ENCODE measurements at places on chromosomes 1 and 21.
A peak's percentile ranks its signal among the peaks of the same experiment; 100 is the strongest.

DNA sequence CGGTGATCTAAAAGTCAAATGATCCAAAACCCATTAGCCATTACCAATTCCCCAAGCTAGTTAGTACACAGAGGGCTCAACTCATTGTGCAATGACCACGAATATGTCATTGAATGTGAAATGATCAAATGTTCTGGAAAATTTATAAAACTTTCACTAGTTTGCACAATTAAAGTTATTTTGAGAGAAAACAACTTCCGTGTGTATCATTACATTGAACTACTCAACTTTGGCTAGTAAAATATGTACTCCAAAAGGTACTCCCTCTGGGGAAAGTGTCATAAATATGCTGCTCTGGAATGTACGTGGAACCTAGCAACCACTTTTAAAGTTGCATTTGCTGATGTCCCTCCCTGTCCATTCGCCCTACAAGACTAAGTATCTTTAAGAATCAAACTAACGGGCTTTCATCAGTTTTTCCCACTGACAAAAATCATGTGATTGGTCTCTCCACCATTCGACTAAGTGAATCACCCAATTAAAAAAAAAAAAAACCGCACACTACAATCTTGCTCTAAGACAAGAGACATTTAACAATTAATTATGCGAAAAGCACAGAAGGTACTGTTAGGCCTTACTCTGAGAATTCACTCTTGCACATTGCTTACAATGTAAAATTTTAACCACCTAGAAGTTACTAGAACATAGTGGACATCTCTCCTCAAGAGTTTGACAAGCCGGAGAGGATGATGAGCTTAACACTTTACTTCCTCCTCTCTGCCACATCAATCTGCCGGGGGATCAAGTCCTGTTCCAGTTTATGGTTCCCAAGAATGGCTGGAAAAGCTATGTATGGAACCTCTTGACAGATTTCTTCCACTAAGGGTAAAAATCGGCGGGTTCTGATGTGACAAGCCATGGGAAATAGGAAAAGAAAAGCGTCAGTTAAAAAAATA lies 1.2 kb downstream of the ACBD3 start:
- no peak for DNase-seq

GRCh38 chr1:243658594-243659105 lies 191.4 kb downstream of the AKT3 start:
- DNase-seq = peak; percentile 59

DNA sequence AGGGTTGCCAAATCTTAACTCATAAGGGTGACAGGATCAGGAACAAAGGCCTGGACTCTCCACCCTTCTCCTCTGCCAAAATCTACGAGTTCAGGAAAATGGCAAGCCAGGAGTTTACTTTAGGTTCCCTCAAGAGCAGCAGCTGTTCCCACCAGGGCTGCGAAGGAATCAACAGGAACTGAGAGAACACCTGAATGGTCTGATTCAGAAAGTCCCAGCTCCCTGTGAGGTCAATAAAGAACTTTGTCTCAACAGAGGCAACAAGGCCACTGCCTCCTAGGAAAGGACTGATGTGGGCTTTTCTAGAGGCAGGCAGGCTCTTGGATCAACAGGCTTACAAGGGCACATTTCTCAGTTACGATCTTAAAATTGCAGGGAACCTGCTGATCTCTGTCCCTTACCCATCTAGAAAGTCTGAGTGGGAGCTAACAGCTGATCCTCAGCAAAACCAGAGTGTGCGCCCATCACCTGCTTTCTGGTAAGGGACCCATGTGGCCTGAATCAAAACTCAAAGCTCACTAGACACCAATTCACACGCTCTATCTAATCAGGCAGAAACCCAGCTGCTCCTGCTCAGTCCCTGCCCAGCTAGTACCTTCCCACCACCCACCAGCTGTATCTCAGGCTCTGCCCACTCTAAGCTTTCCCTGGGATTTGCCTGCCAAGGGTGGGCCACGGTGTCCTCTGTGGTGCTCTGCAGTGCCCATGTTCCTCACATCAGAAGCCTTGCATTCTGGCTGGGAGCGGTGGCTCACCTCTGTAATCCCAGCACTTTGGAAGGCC lies 83.1 kb downstream of the CAPZB start:
- DNase-seq = no peak

- no peak for DNase-seq
Measured at GRCh38 chr1:169338617-169339016, 29.0 kb downstream of the NME7 start.

DNA sequence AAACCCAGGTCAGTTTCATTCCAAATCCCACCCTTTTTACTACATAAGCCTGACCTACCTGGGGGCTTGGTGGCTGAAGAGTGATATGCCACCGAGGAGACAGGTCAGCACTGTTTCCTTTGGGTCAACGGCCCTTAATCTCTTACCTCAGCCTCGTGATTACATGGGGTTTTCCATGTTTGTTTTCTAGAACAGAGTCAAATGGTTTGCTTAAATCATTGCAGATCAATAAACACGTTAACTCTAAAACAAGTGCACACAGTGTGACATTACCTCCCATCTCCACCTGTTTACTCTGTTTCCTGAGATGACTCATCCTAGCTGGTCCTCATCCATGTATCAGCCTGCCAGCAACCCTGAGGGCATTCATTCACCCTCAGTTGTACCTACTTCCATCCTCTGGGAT lies 40.8 kb upstream of the TP53BP2 start:
- peak; percentile 23 for DNase-seq

Data from NCI-H226 (cell line).